ENCODE measurements at places on chromosomes 6 and 20.
A peak's percentile ranks its signal among the peaks of the same experiment; 100 is the strongest.

GRCh38 chr20:19212821-19213502 lies 520 bp downstream of the SLC24A3 start:
- peak; percentile 67 for DNase-seq

DNA sequence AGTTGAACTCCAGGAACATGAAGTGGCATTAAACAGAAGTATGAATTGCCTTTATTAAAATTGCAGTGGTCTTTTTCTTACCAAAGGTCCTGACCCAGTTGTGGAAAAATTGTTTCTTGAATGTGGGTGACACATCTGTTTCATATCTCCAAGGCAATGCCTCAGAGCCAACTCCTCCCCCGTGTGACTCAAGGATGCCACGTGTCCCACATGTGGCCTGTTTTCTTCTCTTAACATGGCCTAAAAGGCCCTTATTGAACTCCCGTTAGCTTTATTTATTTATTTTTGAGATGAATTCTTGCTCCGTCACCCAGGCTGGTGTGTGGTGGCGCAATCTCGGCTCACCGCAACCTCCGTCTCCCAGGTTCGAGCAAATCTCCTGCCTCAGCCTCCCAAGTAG lies 128.4 kb upstream of the ESR1 start:
- peak; percentile 69 for DNase-seq

DNA sequence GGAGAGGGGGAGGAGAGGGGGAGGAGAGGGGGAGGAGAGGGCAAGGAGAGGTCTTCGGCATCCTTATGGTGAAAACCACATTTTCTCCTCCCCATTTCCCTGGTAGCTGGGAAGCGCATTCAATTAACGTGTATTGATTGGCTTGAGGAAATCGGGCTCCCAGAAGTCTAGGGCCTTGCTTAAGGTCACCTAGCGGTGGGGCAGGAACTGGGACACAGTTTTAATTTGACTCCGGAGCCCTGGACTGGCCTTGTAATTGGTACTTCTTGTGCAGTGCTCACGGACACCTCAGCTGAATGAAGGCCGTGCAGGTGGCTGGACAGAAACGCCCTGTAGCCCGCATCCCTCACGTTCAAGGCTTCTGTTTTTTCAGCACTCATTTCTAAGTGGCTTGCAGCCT lies 42.8 kb downstream of the CTCFL start:
- DNase-seq: no peak

DNA sequence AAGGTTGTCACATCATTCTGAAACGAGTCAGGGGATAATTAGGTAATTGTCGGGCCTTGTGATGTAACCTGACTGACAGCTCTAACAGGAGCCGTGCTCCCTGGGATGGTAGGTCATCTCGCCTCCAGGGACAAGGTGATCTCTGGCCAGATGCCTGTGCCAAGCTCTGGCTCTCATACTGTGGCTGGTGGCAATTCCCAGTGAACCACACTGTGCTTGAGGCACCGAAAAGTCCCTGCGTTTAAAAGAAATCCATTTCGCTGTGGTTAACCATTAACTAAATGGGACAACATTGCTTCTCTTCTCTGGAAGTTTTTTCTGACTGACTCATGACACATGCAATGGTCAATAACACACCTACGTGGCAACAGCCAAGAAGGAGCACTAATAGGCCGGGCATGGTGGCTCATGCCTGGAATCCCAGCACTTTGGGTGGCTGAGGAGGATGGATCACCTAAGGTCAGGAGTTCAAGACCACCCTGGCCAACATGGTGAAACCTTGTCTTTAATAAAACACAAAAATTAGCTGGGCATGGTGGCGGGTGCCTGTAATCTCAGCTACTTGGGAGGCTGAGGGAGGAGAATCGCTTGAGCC lies 669.2 kb downstream of the PRKN start:
- peak; percentile 62 for DNase-seq

GRCh38 chr20:44692932-44693480 lies 22.2 kb upstream of the CCN5 start:
- peak; percentile 100 for DNase-seq

GRCh38 chr20:34282041-34282440 lies 21.1 kb downstream of the AHCY start:
- no peak for DNase-seq

DNA sequence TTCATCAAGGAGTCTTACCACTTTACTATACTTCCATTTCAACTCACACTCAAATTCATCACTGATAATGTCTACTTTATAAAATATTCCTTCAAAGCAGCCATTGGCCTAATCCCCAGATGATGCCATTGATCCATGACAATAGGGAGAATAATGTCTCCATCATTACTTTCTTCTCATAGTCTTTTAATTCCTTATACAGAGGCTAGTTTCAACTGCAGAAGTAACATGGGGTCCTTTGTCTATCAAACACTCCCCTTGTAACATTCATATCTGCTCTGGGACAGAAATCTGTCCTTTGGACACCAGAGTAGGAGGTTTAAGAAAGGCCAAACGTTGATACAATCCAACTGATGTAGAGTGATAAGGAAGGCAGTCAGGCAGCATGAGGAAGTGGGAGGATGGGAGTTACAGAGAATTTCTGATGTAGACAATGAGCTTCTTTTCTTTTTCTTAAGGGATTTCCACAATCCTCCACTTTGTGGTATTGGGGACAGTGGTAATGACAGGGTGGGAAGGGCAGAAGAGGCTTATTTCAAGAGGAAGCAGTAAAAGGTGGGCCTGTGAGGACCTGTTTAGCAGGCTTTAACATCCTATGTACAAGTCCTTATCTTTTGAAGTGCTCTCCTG lies 18.9 kb upstream of the HLA-DOA start:
- no peak for DNase-seq

- DNase-seq: peak; percentile 73
Observed at GRCh38 chr6:157873735-157874344, 50.8 kb downstream of the SNX9 start.

- DNase-seq: no peak
Observed at GRCh38 chr20:49614338-49615050, 46.6 kb upstream of the PTGIS start.

DNA sequence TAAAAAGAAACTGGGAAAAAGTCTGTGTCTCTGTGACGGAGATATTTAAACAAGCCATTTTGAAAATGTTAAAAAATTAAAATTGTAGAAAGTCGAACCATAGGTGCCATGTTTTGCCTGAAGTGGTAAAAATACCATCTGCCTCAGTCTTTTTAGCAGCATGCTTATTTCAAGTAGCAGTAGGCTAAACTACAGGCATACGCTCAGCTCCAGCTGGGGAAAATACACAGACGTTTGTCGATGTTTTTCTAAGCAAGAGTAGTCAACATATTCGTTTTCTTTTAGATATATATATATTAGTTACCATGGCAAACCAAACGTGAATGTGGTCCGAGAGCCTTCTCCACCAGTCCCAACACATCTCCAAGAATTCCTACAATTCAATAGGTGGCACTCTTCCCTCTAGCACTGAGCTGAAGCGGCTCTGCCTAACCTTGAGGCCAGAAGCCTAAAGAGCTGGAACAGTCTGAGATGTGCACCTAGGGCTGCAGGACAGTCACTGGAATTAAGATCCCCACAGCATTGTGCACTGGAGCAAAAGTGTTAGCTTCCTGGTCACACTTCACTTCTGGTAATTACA lies 70.2 kb upstream of the BEND3 start:
- peak; percentile 22 for DNase-seq

GRCh38 chr20:45968801-45969711 lies 2.9 kb downstream of the ZNF335 start:
- DNase-seq: no peak

- DNase-seq: no peak
Observed at GRCh38 chr6:111585241-111585973, 20.3 kb downstream of the TRAF3IP2 start.

- peak; percentile 22 for DNase-seq
Observed at GRCh38 chr6:117326396-117326795, 61.0 kb downstream of the VGLL2 start.

DNA sequence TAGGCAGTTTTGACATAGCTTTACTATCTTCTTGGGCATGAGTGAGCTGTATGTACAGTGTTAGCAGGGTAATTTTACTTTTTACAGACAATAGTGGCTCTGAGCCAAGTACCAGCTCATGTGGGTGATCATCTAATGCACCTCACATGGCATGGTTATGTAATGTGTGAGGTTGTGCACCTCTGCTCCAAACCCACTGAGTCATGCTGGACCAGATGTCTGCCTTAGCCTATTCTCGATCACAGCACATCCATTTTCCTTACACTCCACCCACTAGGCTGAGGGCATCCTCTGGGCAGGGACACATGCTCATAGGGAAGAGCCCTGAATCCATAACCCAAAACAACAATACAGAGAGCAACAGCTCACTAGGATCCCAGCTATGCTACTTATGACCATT lies 71.6 kb upstream of the FBXL4 start:
- peak; percentile 26 for DNase-seq

DNA sequence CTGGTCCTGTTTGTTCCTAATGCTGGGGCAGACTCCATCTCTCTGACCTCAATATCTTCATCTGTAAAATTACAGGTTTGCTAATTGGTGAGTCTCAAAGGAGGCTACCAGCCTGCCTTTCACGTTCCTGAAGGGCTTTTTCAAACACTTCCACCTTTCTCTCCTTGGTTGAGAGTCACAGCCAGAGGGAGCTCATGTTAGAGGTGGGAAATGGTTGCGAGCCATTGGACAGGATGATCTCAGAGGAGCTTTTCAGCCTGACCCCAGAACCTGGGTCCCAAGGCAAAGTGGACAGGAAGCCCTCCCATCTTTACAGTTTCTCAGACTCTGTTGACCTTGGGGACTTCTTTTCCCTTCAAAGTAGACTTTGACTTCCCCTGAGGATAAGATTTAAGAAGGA lies 37.6 kb downstream of the NDUFAF5 start:
- DNase-seq: peak; percentile 19

GRCh38 chr6:33023536-33023935 lies 14.1 kb upstream of the HLA-DOA start:
- no peak for DNase-seq

GRCh38 chr6:130147111-130147510 lies 75.6 kb downstream of the SAMD3 start:
- DNase-seq: no peak

- DNase-seq: no peak
Observed at GRCh38 chr6:16419636-16420336, 181.4 kb downstream of the GMPR start.

GRCh38 chr6:4134841-4135664 lies at the start of gene ECI2:
Gene ECI2, minus strand, starts transcription at chr6:4135575. Its CDS starts 15 bp downstream, at chr6:4135560.
- peak; percentile 85 for DNase-seq

DNA sequence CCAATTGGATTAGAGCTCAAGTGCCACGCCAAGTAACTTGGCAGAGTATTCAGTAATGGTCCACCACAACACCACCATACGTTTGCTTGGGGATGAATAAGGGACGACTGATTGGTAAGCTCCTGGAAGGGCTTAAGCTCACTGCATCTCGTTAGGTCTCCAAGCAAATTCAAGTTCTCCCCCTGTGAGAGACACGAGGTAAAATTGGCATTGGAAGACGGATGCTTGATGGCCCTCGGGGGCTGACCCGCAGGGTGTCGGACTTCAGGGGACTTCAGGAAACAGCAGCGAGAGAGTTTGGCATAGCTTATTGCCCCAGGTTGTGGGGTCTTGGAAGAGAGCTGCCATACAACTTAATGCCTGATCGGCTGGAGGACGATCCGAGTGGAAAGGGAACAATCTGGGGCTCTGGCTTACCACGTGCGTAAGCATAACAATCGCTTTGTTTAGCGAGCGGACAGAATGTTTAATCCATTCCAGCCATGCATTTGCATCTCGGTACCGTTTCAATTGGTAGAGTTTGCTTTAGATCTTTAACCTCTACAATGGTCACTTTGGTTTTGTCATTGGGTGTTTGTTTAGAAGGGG lies 4.8 kb upstream of the ZNFX1 start:
- DNase-seq: no peak

DNA sequence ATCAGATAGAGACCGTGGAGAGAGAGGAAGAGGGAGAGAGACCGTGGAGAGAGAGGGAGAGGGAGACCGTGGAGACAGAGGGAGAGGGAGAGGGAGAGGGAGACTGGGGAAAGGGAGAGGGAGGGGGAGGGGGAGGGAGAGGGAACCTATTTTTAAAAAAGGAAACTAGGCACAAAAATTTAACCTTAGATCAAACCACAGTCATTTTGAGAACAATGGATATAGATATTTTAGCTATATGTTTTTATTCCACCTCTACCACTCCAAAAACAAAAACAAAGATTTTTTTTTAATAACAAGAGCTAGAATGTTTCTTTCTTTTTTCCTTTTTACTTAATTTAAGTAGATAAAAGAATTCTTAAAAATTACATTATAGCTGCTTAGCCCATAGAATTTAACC lies 65.1 kb upstream of the SCGN start:
- no peak for DNase-seq

DNA sequence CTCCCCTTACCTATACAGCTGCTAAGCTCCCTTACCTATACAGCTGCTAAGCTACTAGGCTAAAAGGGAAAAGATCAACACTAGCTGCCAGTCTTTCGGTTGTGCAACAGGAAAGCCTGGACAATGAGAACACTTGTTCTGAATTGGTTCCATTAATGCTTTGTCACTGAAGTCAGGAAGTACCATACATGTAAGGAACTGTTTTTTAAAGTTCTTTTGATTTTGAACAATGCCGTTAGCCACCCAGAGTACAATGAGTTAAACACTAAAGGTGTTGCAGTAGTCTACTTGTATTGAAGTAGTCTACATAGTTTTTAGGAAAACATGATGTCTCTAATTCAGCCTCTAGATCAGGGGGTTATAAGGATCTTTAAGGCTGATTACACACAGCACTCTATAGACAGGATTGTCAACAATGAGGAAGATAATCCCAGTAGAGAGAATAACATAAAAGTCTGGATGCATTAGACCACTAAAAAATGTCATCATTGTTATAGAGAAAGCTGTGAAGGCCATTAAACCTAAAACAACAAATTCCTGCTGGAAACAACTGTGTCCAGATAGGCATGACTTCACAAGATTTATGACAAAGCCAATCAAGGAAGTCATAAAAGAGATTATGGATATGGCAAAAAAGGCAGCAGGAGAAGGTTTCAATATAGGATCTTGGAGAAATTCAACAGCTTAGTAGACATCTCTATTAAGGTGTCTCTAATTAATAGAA lies 306.3 kb downstream of the PHF3 start:
- no peak for DNase-seq

GRCh38 chr20:59177266-59178250 lies 13.9 kb downstream of the ZNF831 start:
- no peak for DNase-seq

DNA sequence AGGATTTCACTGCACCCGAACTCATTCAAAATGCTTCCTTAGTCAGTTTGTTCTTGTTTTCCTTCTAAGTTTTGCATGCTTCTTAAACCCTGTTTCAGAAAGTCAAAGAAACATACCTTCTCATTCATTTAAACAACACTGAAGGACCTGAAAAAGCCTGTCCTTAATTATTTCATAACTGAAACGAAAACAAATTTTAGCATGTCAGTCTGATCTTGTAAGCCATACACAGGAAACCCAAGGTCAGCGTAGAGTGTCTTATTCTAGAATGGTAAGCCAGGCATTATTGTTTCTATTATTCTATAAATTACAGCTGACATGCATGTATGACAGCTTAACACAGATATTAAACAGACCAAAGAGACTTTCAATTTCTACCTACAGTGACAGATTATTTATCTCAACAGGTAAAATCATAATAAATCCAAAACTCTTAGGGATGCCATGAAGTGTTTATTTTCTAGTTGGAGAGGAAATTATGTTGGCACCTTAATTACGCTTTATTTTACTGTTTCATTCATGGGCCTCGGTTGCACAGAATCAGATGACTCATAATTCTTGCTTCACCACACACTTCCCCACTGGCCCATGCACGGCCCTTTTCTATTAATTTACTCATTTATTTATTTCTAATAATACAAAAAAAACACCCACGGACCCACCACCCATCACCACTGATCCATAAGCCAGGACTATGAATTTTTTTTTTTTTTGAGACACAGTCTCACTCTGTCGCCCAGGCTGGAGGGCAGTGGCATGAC lies 39.3 kb upstream of the DUSP22 start:
- peak; percentile 23 for DNase-seq

GRCh38 chr6:161598896-161599295 lies 325.0 kb upstream of the AGPAT4 start:
- no peak for DNase-seq
